ENCODE measurements at places on chromosomes 2 and 18.

DNA sequence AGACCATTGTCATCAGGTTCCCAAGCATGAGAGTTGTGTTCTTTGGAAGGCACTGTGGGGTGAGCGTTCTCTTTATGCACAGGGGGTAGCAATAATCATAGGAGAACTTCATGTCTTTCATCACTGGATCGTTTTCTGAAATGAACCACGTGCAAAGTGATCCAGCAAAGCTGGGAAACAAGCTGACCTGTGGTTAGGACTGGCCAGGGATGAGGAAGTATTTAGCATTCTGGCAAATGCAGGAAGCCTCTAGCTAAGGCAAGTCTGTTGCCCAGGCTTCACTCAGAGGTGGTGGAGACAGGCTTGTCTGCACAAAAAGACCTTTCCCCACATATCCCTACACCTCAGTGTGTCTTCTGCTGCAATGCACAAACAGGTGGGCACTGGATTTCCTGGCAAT is 58.6 kb downstream of the MMADHC start:
- no peak for DNase-seq

DNA sequence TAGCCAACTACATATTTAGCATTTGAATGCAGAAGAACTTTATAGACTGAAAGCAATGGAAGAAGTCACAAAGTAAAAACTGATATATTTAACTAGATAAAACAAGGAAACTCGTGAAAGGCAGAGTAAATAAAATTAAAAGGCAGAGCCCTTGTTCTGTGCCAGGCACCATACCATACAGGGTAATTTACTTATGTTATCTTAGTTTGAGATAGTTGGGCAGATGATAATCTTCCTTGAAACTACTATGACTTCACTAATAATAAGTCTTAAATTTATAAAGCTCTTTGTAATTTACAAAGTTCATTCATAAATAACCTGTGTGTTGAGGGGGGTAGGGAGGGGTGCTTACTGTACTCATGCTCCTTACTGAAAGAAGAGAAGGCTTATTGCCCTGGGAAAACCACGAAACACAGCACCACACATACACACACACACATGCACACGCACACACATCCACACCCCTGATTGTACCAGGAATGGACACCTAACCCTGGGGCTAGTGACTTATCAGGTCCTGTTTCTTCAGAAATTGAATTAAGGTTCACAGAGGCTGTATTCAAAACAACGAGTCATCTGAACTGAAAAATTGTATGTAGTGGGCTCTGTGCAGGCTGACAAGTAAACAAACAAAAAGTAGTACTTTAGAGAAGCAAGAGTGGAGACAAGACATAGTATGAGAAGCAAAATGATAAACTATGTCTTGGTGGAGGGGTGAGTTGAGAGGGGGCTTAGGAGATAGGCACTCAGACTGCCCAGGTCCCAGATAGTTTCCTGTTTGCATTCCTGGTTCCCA is 38.1 kb downstream of the AGFG1 start:
- no peak for DNase-seq

DNA sequence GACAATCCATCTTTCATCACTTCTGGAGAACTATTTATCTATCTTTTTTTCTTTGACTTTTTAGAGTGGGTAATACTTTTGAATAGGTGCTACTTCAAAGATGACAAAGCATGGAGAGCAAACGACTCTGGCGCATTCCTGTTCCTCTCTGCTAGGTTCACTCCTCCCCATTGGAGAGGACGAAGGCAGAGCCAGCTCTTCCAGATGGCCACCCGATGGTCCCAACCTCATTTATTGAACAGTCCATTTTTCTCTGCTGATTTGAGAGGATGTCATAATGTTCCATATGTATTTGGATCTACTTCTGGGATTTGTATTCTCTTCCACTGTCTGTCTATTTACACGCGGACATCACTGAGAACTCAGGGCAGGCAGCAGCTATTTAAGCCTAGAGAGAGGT is 284.3 kb upstream of the CXCR4 start:
- DNase-seq: no peak

DNA sequence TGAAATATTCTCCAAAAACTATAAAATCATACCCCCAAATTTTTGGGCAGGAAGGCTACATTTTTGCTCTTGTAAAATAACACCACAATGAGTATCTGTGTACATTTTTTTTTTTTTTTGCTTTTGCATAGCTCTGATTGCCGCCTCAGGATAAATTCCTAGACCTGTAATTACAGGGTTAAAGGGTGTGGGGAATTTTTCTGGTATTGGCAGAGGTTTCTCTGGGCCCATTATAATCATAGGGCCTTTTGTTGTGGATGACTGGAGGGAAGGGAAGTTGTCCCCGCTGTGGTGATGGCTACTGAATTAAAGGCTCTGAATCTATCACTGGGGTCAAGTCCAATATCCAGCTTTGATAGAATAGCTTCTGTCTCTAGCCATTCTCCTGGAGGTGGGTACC is 26.6 kb downstream of the CCDC195 start:
- DNase-seq: no peak

- no peak for DNase-seq
Measured at GRCh38 chr18:55637204-55637603, 49.2 kb upstream of the TCF4 start.

- no peak for DNase-seq
Measured at GRCh38 chr2:181421131-181421458, 36.1 kb upstream of the ITGA4 start.

DNA sequence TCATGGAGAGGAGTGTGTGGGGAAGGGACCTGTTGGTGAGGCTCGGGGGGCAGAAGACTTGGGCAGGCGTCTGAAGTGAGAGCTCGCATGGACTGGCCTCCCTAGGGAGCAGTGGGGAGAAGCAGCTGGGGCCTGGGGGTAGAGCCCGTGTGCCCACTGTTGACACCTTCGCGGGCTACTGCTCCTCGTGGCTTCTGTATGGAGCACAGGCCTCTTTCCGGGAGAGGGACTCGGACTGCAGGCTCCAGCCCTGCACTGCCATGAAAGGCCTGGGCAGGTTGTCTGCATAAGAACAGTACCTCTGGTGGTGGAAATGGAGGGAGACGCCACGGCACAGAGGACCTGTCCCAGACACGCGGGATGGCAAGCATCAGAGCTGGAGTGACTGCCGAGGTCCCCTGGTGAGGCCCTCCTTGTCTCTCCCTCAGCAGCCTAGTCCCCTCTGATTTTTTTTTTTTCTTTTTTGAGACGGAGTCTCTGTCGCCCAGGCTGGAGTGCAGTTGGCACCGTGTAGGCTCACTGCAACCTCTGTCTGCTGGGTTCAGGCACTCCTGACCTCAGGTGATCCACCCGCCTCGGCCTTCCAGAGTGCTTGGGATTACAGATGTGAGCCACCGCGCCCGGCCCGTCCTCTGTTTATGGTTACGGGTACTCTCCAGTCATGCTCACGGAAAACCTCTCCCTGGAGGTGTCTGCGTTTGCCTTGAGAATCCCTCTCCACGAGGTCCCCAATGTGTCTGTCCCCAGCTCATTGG is 44.7 kb upstream of the PTMA start:
- DNase-seq: no peak

DNA sequence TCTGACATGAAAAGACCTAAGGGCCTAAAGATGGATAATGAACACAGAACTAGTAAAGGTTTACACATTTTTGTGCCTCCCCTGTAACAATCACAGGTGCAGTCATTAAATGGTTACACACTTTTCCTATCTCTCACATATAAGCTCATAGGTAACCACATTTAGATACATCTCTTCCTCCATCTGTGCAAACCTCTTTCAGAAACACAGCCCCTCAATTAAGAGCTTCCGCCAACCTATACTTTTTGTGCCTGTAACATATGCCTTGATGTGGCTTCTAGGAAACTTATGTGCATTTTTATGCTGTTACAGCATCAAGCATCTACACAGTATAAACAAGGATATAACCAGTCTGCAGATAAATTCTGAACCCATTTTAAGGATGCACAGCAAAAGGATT is 643.3 kb downstream of the BCL11A start:
- DNase-seq: no peak

DNA sequence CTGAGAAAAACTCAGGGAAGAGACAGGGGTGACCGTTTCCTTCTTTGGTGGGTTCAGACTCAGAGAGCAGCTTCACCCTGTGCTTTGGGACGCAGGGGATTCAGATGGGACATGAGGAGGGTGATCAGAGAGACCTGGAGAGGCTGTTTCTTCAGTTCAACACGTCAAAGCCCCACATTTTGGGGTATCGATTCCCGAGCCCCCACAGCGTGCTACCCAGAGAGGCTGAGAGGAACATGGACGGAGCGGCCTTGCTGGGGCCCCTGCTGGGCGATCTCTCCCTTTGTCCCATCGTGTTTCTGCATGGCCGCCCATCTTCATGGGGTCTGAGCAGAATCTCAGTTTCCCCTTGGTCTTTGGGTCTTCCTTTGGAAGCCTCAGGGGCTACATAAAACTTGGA is 38.2 kb upstream of the PXDN start:
- no peak for DNase-seq

DNA sequence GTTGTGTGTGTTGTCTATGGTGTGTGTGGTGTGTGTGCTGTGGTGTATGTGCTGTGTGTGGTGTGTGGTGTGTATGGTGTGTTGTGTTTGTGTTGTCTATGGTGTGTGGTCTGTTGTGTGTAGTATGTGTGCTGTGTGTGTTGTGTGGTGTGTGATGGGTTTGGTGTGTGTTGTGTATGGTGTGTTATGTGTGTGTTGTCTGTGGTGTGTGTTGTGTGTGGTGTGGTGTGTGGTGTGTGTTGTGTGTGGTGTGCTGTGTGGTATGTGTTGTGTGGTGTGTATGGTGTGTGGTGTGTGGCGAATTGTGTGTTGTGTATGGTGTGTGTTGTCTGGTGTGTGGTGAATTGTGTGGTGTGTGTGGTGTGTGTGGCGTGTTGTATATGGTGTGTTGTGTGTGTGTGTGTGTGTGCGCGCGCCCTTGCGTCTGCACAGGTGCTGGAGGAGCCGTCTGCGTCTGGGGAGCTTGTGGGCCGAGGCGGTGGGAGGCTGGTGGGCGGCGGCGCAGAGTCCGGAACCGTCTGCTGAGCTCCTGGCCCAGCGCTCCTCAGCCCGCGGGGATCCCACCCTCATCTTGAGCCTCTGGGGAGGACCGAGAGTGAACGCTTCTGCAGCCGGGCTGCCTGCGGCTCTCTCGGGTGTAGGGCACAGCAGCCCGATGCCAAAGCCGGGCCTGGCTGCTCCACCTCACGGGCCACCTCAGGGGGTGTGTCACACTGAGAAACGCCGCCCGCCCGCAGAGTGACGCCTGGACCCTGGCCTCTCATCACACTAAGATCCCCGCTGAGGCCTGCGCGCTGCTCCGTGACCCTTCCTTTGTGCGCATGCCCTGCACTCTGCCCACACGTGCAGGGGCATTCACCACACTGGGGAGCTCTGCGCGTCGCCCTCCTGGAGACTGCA is 8.8 kb upstream of the ADI1 start:
- no peak for DNase-seq

- DNase-seq: no peak
Measured at GRCh38 chr2:224217962-224218347, 178.9 kb upstream of the SERPINE2 start.

DNA sequence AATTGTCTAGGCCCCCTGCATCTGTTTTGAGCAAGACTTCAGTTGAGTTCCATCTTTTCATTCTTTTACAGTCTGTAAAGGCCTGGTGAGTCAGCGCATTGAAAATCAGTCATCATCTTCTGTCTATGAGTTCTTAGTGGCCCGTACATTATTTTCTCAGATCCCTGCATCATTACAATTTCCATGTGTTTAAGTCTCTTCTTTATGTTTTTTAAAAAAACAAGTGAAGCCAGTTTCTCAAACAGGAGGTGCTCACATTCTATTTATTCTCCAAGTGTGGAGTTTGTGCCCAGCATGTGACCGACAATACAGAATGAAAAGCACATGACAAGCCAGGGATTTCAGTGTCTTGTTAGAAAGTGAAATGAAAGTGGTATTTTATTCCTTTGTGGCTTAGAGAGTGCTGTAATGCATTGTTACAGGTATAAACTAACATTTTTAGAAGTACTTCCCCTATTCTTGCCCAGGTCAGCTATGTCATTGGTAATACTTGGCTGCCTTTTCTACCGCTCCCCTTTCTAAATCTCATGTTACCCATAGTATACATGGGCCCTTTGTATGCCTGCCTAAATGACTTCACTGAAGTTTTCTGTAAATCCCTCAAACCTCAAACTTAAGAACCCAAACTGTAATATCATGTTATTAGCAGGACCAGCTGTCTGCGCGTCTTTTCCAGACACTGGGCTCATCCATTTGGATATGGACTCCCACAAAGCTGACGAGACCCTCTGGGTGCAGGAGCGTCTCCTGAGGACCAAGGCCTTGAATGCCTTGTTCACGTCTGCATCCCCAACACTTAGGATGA is 67.6 kb downstream of the FEZ2 start:
- no peak for DNase-seq

DNA sequence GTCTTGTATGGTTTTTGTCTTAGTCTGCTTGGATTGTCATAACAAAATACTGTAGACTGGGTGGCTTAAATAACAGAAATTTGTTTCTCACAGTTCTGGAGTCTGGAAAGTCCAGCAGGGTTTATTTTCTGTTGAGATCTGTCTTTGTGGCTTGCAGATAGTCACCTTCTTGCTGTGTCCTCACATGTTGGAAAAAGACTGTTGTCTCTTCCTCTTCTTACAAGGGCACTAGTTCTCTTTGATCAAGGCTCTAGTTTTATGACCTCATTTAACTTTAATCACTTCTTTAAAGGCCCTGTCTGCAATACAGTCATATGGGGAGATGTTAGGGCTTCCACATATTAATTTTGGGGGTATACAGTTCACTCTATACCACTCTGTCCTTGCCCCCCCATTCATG is 56.5 kb downstream of the NBEAL1 start:
- no peak for DNase-seq

GRCh38 chr2:60079562-60079961 is 473.9 kb downstream of the BCL11A start:
- DNase-seq: no peak

GRCh38 chr18:35117951-35118411 is 76.8 kb downstream of the MAPRE2 start:
- DNase-seq: no peak

DNA sequence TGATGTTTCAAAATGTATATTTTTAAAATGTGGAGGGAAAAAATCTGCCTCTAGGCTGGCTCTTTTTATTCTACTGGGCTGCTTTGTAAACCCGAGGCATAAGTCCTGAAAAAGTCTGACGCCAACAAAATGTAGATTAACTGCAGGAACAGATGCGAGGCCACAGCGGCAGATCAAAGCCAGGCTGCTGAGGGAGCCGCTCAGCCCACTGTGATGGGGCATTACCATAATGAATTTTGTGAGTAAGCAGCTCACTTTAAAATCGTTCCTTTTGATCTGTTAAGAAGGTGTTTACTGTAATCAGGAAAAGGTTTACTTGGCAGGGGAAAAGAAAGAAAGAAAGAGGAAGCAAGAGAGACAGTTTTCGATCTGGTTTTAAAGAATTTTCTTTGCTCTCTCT is 269.0 kb downstream of the ICOS start:
- DNase-seq: no peak

- no peak for DNase-seq
Measured at GRCh38 chr2:25561136-25561850, 112.1 kb downstream of the DTNB start.

DNA sequence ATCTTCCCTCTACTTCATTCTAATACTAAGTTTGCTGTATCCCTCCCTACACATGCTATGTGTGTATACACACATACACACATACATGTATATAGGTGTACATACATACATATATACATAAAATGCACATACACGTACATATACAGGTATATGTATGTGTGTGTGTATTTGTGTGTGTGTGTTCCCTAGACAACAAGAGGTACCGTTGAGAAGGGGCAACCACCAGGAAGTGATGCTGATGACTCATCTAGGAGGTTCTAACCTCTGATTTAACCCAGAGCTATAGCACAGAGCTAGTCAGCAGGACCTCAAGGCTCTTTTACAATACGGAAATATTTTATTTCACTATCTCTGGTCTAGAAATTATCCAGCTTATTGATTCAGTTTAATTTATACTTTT is 139.2 kb downstream of the LAMA3 start:
- DNase-seq: no peak

- DNase-seq: no peak
Measured at GRCh38 chr2:14072338-14072737, 560.2 kb upstream of the LRATD1 start.

All from Panc1 (cell line).